ENCODE measurements at places on chromosomes 4 and X.

DNA sequence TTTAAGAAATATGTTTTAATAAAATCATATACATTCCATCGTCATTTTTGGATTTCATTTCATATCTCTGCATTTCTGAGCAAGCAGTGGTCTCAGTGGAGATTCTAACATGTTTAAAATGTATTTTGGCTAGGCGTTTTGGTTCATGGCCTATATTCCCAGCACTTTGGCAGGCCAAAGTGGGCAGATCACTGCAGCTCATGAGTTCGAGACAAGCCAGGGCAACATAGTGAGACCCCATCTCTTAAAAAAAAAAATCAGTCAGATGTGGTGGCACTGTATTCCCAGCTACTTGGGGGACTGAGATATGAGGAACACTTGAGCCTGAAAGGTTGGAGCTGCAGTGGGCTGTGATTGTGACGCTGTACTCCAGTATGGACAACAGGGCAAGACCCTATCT lies 67.5 kb upstream of the RAB33B start:
- no peak for DNase-seq

DNA sequence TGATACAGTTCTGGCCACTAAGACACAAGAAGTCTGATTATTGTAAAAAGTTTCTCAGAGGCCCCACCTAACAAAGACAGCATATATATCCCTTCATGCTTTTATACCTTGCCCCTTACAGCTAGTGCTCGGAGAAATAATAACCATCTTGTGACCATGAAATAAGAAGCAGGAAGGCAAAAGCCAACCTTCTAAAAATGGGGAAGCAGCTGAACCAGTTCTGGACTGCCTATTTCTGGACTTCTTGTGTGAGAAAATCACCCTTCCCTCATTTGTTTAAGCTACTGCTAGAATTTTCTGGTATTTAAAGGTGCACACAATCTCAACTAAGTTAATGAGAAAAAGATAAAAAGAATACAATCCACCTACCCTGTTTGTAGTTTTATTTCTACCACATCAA lies 87.5 kb downstream of the CNOT6L start:
- no peak for DNase-seq

- DNase-seq: peak; percentile 15
These were observed 91.1 kb upstream of the KIT start for GRCh38 chr4:54566608-54567007.

DNA sequence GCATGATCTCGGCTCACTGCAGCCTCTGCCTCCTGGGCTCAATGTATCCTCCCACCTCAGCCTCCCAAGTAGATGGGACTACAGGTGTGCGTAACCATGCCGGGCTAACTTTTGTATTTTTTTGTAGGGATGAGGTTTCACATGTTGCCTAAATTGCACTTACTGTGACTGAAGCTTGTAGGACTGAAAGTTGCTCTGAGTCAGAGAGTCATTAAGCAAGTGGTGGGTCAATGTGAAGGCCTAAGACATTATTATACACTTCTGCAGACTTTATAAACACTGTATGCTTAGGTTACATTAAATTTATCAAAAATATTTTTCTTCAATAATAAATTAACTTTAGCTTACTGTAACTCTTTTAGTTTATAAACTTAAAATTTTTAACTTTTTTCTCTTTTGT lies 170.2 kb downstream of the FAT4 start:
- DNase-seq: no peak

GRCh38 chr4:43425206-43425605 lies 532.7 kb downstream of the GRXCR1 start:
- DNase-seq: no peak

- DNase-seq: no peak
These were observed 99.8 kb downstream of the PPP1R2C start for GRCh38 chrX:42678133-42678532.

DNA sequence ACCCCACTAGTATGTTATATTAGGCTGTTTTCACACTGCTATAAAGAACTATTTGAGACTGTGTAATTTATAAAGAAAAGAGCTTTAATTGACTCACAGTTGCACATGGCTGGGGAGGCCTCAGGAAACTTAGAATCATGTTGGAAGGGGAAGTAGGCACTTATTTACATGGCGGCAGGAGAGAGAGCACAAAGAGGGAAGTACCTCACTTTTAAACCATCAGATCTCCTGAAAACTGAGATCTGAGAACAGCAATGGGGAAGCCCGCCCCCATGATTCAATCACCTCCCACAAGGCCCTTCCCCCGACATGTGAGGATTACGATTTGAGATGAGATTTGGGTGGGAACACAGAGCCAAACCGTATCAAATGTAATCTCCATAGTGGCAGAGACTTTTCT lies 45.4 kb upstream of the XK start:
- DNase-seq: no peak

GRCh38 chr4:169293343-169294176 lies 22.8 kb upstream of the SH3RF1 start:
- DNase-seq: peak; percentile 31
